Frontal cortex (tissue), 4 donors: ENCODE measurements at places on chromosomes 2 and 18.

- no peak for DNase-seq
Measured at GRCh38 chr2:235689427-235689853, 195.6 kb downstream of the AGAP1 start.

GRCh38 chr2:118954297-118955060, 12.5 kb downstream of the MARCO start:
- no peak for DNase-seq

GRCh38 chr2:240421381-240421780, 14.1 kb upstream of the GPC1 start:
- no peak for DNase-seq

DNA sequence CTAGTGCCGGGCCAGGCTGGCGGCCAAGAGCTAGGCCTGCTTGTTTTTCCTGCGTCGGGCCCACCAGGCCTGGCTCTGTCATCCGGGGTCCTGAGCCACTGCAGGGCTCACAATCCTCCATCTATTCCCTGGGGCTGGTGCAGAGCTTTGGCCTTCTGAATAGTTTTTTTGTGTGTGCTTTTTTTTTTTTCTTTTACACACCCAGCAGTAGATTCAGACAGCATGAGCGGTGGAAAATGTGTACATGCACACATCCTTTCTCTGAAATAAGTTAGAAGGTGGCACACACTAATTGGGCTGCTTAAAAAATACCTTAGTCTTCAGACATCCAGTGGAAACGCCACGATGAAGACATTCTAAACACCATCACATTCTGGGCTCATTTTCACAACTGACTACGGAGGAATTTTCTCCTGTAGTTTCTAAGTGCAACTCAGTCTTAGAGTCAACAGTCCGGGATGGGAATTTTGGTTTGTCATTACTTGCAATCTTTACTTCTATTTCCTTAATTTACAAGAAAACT, 6.1 kb downstream of the ZFP36L2 start:
- DNase-seq, result no peak

- DNase-seq, result no peak
Measured at GRCh38 chr2:132462236-132462635, 45.6 kb downstream of the GPR39 start.

DNA sequence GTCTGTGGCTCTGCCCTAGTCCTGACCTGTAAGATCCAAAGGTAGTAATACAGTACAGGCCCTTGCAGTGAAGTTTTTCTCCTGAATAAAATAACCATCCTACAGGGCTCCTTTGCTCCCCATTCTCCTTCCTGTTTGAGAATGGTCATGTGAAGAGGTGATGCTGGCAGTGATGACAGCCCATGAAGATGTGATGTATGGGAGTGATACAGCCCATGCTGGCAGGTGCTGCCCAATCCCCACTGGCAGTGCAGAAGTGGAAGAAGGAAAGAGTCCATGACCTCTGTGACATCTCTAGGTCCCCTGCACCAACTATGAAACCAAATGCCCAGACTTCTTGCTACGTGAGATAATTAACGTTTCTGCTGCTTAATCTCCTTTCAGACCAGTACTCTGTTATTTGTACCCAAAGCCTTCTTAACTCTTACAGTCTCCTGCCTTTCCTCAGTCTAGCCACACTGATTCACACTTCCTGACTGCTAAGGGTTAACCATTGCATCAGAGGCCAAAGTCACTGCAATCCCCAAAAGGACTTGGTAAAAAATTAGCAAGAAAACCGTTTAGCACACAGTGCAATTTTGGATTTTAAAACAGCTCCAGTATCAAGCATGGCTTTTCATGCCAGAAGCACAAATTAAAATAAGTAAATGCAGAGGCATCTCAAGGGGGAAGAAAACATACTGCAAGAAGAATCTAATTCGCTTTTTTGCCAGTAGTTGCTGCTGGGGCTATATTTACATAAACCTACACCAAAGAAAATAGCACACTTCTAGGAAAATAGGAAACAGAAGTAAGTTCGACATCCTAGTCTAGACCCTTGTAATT, 98.0 kb downstream of the STK39 start:
- no peak for DNase-seq

DNA sequence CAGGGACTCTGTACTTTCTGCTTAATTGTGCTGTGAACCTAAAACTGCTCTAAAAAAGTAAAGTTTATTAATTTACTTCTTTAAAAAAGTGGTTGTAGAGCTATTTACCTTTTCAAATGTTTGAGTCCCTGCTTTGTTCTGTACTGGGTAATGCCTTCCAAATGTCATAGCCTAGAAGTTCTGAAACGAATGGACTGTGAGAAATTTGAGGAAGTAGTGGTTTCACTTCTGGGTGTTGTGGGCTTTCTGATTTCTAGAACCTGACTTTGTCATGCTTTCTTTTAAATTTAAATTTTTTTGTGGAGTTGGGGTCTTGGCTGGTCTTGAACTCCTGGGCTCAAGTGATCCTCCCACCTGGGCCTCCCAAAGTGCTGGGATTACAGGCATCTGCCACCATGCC, 44.6 kb downstream of the SMAD4 start:
- DNase-seq, result no peak

DNA sequence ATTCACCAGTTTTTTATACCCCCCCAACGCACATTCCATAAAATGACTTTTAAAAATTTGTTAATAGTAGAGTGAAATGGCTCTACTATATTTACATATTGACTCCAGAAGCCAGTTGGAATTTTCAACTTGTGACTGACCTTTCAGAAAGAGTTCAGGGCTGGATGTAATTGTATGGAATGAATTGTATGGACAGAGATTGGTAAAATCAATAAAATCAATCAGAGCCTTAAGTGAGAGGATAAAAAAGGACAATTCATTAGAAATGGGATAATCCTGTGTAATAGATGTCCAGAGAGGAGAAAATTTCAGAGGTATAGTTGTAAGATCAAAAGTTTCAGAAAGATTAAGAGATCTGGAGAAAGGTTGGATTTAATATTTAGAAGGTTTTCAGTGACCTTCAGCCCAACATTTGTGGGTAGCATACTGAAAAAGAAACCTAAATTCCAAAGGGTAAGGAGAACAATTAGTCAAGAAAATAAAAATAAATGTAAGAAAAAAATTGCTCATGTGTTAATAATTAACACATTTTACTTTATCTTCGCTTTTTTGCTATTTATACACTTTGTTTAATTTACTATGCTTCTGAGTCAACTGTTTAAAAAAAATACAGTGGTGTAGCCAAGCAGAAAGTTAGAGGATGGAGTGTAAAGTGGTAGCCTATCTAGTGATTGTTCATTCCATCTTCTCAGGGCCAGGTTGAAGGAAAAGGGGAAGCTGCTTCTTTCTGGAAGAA, 385.4 kb upstream of the TMEFF2 start:
- DNase-seq, result no peak

- no peak for DNase-seq
Measured at GRCh38 chr2:51918113-51918512, 886.2 kb upstream of the NRXN1 start.

DNA sequence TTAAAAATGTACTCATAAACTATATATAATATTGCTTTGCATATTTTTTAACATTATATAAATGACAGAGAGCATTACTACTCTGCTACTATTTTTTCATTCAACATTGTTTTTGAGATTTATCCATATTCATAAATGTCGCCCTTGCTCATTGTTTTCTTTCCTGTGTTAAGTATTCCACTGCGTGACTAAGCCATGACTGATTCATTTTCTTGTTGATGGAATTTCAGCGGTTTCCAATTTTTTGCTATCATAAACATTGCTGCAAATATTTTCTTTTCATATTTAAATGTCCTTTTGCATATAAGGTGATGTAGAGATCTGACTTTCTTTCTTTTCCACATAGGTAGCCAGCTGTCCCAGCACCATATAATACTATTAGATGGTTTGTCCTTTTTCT, 57.6 kb downstream of the SFXN5 start:
- no peak for DNase-seq

DNA sequence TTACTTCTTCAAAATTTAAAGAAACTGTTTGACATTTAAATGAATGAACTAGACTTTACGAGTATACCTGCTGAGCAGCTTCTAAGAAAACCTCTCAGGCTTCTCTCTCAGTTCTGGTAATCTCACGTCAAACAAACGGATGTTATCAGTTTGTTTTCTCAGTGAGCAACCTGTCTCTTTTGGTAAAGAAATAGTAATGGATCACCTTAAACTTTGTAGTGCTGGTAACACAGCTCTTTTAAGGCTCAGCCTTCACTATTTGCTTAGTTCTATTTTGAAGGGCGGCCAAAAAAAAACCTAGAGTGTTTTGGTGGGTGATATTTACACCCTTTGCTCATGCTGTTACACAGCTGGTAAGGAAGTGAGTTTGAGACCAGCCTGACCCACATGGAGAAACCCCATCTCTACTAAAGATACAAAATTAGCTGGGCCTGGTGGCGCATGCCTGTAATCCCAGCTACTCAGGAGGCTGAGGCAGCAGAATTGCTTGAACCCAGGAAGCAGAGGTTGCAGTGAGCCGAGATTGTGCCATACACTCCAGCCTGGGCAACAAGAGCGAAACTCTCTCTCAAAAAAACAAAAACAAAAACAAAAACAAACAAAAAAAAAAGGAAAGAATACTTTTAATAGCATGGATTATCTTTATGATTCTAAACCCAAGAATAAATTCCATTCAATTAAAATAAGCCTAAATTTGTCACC, 15.9 kb downstream of the FN1 start:
- no peak for DNase-seq

- DNase-seq, result no peak
Measured at GRCh38 chr2:109136542-109136941, 7.5 kb downstream of the SH3RF3 start.

- no peak for DNase-seq
Measured at GRCh38 chr2:175030380-175031271, 25.4 kb upstream of the CHN1 start.

- DNase-seq, result no peak
Measured at GRCh38 chr2:238571661-238572372, 145.1 kb downstream of the ASB1 start.

GRCh38 chr2:124533226-124533954, 508.3 kb downstream of the CNTNAP5 start:
- no peak for DNase-seq

GRCh38 chr2:59684116-59684770, 869.2 kb downstream of the BCL11A start:
- DNase-seq, result no peak

- DNase-seq, result no peak
Measured at GRCh38 chr2:204948024-204948763, 402.9 kb downstream of the PARD3B start.

- no peak for DNase-seq
Measured at GRCh38 chr2:240404174-240404852, 31.1 kb upstream of the GPC1 start.

GRCh38 chr2:47127862-47128543, 27.1 kb downstream of the STPG4 start:
- DNase-seq, result no peak

GRCh38 chr2:241560883-241561474, 2.4 kb downstream of the BOK start:
- DNase-seq, result no peak

- DNase-seq, result no peak
Measured at GRCh38 chr18:13496691-13497281, 229.6 kb downstream of the FAM210A start.

DNA sequence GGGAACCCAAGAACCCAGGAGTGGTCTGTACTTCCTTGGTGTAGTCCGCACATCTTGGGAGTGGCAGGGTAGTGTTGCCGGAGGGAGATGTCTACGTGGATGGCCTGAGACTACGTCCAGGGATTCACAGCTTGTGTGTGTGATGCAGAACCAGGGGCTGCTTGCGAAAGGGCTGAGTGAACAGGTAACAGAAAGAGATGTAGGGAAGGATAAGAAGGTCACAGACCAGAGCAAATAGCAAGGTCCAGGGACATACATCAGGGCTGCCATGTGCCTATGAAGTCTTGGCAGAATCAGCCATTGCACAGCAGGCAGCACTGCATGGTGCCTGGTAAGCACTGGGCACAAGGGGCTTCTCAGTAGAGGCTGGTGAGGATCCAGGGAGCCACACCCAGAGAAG, 68.7 kb downstream of the TSPYL6 start:
- DNase-seq, result no peak

DNA sequence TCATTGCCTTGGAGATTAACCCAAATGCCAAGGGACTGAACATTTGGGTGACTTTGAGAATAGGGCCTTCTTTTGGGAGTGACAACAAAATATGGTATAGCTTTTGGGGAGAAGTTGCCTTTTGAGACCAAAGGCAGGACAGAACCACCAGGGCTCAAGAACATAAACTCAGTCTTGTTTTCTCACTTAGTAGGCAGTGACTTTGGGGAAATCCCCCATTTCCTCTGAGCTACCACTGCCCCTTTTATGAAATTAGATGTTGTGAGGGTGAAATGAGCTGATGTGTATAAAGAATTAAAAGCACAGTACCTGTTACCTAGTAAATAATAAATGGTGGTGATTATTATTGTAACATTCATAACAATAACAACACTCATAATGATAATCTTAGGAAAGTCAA, 36.5 kb downstream of the GPD2 start:
- no peak for DNase-seq

- no peak for DNase-seq
Measured at GRCh38 chr2:64362562-64363026, 91.4 kb upstream of the LGALSL start.

GRCh38 chr18:58578321-58578720, 50.6 kb downstream of the ALPK2 start:
- no peak for DNase-seq

DNA sequence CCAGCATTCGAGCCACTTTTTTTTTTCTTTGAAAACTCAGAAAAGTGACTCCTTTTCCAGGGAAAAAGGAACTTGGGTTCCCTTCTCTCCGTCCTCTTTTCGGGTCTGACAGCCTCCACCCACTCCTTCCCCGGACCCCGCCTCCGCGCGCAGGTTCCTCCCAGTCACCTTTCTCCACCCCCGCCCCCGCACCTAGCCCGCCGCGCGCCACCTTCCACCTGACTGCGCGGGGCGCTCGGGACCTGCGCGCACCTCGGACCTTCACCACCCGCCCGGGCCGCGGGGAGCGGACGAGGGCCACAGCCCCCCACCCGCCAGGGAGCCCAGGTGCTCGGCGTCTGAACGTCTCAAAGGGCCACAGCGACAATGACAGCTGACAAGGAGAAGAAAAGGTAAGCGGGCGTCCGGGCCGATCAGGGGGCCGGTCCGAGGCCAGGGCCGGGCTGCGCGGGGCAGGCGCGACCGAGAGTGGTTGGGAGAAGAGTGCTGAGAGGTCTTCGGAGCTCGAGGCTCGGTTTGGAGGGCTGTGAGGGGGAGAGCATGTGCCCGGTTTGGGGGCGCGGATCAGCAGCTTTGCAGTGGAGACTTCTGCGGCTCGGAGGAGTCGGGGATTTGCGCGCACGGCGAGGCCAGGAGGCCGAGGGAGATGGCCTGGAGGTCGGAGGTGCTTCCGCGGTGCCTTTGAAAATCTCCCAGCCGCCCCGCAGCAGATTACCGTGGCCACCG, 502 bp downstream of the EPAS1 start:
- DNase-seq, result peak; percentile 52
